ENCODE measurements at places on chromosomes 6 and 20. TPM values are rescaled to one million over a fixed set of nuclear protein-coding genes. Genes with fewer than 3 reads are reported as not detected.

Gene MUCL3
- 0.03 TPM for polyA plus RNA-seq

Gene ME1
- polyA plus RNA-seq: 2.1 TPM

Gene CBLN4
- 1.6 TPM for polyA plus RNA-seq

Gene GPR63
- polyA plus RNA-seq: 3.0 TPM

Gene FAM184A
- 11.5 TPM for polyA plus RNA-seq

Gene POU3F2
- polyA plus RNA-seq: 0.10 TPM

Gene CCN6
- polyA plus RNA-seq: 4.3 TPM

Gene ADGRG6
- polyA plus RNA-seq: 31.3 TPM

Data from right renal cortex interstitium (tissue), 3 donors.